ENCODE measurements at places on chromosomes 3 and 15.
A peak's percentile ranks its signal among the peaks of the same experiment; 100 is the strongest.

GRCh38 chr15:63414474-63415120 is 33.0 kb upstream of the CA12 start:
- no peak for DNase-seq

GRCh38 chr15:40843885-40844695 is at the start of gene SPINT1:
Gene SPINT1, plus strand, starts transcription at chr15:40844048. Its CDS starts 507 bp downstream, at chr15:40844555.
- DNase-seq: peak; percentile 74

DNA sequence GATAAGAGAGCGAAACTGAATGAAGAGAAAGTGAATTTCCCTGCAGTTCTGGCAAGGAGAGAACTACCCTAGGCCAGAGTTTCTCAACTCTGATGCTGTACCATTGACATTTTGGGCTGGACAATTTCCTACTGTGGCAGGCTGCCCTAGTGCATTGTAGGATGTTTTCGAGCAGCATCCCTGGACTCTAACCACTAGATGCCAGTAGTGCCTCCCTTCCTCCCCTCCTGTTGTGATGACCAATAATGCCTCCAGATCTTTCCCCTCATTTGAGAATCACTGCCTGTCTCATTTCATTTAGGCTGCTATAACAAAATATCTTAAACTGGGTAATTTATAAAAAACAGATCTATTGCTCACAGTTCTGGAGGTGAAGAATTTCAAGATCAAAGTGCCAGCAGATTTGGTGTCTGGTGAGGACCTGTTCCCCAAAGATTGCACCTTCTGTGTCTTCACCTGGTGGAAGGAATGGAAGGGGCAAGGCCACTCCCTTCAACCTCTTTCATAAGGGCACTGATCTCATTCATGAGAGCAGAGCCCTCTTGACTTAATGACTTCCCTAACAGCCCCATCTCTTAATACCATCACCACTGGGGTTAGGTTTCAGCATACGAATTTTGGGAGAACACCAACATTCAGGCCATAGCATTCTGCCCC is 188.9 kb upstream of the MEIS2 start:
- peak; percentile 50 for DNase-seq

GRCh38 chr3:177652556-177653291 is 455.4 kb upstream of the TBL1XR1 start:
- DNase-seq: no peak

DNA sequence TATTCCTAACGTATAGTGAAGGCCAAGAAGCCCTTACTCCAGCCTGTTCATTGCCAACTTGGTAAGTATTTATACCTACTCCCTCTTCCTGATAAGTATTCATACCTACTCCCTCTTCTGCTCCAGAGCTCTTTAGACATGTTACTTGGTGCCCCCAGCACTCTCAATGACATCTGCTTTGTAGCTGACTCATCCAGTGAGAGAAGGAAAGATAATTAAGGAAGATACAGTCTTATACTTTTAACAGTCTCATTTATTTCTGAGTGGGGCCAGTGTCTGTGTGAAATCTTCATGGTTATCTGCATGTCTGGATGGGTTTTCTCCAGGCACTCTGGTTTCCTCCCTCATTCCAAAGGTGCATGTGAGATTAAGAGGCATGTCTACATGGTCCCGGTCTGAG is 698.7 kb downstream of the FHIT start:
- no peak for DNase-seq

- no peak for DNase-seq
Measured at GRCh38 chr3:54865316-54865715, 62.5 kb downstream of the LRTM1 start.

GRCh38 chr15:88913017-88913849 is at the start of gene MFGE8:
Gene MFGE8, minus strand, starts transcription at chr15:88913379. Its CDS starts 60 bp downstream, at chr15:88913319.
- peak; percentile 94 for DNase-seq

DNA sequence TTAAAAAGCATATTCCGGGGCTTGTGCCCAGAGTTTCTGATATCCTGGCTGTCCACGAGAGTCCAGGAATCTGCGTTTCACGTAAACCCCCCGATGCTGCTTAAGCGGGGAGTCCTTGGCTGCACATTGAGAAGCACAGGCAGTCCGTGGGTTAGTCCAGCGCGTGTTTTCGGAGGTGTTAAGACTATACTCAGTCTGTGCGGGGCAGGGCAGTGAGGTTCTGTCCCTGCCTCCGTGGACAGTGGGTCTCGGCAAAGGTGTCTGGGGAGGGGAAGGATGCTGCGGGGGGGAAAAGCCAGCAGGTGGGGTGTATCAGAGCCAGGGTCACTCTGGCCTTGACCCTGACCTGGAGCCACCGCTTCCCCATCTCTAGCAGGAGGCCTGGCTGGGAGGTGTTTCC is 106.2 kb downstream of the TMEM266 start:
- DNase-seq: no peak

- no peak for DNase-seq
Measured at GRCh38 chr3:85808755-85809154, 850.0 kb downstream of the CADM2 start.

GRCh38 chr3:146187334-146187950 is 26.5 kb upstream of the PLOD2 start:
- DNase-seq: peak; percentile 38

- DNase-seq: no peak
Measured at GRCh38 chr15:58724466-58724865, 25.0 kb downstream of the ADAM10 start.

DNA sequence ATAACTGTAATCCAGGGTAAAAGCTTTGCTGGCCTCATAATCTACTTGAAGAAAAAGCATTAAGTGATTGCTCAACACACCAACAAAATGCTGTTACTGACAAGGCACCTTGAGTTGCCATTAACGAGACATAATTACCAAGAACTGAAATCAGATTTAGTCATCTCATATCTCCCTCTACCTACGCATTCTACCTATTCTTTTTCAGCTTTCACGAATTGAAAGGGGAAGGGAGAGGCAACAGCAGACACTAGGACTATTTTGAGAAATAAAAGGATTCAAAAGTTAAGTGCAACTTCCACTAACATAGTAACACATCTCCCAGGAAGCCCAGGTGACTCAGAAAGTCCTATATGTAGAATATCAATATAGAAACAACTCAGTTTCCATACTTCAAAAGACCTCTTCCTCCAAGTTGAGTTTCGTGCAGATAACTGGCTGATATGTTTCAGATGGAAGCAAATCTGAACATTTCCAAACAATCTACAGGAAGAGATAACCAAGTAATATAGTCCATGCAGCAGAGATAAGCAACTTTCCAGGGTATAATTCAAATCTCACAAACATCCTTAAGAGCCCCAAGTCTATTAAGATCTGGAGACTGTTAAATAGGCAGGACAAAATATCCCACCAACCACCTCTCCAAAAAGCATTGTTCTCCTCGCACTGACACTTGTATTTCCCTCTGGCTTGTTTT is 1.9 kb downstream of the OSBPL10 start:
- DNase-seq: no peak

GRCh38 chr3:111392894-111393398 is 149.1 kb upstream of the CD96 start:
- no peak for DNase-seq

DNA sequence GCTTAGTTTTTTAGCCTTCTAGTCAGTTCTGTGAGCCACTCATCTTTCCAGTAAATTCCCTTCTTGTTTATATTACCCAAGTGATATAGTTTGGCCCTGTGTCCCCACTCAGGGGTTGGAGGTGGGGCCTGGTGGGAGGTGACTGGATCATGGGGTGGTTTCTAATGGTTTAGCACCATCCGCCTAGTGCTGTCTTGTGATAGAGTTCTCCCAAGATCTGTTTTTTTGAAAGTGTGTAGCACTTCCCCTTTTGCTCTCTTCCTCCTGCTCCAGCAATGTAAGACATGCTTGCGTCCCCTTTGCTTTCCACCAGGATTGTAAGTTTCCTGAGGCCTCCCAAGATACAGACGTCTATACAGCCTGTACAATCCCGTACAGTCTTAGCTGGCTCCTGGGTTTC is 53.7 kb upstream of the INO80 start:
- DNase-seq: no peak

DNA sequence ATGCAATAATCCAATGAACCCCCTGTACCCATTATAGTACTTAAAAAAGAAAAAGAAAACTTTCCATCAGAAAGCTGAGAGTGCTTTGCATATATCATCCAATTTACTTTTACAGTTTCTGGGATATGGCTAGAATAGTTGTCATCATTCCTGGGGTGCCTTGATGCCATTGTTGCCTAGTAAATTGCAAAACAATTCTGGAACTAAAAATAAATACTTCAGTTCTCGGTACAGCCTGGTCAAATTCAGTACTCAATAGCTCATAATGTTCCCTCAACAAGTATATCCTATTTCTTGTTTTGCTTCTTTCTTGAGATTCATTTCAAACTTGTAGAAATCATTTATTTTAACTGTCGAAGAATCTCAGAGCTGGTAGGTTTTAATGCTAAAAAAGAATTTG is 334.7 kb upstream of the MDFIC2 start:
- DNase-seq: no peak

- DNase-seq: no peak
Measured at GRCh38 chr15:87365186-87365585, 891.4 kb downstream of the NTRK3 start.

GRCh38 chr15:59282515-59283337 is 76.1 kb downstream of the LDHAL6B start:
- peak; percentile 18 for DNase-seq

DNA sequence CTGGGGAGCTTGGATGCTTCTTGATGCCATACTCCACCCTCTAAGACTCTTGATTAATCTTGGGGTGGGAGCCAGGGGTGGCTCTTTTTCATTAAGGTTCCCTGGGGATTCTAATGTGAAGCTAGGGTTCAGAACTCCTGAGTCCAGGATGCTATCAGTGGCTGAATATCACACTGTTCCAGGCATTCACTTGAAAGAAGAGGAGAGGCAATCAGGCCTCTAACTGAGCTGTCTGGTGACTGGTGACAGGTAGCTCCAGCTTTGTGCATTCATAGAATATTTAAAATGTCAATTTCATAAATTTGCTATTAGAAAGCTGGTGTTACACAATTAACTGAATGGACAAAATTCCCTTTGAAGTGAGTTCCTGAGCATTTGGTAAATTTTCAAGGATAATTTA is 139.0 kb downstream of the CHDH start:
- no peak for DNase-seq

DNA sequence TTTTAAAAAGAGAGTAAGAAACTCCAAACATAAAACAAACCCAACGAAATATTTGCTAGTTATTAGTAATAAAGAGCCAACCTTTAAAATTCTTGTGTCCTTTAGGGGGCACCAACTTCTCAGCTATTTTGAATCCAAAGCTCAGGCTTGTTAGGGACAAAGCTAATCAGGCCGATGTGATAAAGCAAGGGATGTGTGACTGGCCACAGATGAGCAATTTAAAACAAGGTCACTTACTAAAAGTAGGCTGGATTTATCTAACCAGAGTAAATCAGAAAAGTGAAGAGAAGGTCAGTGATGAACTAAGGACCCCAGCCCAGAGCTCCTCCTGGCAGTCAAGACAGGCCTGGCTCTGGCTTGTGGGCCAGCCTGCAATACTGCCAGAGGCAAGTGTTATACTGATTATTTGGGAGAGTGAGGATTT is 108.5 kb downstream of the CYP19A1 start:
- peak; percentile 65 for DNase-seq

DNA sequence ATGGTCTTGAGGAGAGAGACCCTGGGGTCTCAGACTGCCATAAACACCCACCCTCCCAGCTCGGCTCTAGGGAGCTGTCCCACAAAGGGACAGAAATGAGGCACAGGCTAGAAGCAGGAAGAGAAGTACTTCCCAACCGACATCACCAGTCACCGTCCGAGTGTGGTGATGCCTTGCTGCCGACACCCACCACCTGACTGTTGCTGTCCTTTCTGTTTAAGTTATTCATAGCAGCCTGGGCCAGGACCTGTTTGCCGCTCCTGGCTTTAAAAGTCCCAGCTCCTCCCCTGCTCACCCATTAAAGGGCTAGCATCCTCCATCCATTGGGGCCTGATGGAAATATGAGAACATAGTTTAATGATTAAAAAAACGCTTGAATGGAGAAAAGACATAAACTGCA is 13.2 kb upstream of the SPG11 start:
- no peak for DNase-seq

DNA sequence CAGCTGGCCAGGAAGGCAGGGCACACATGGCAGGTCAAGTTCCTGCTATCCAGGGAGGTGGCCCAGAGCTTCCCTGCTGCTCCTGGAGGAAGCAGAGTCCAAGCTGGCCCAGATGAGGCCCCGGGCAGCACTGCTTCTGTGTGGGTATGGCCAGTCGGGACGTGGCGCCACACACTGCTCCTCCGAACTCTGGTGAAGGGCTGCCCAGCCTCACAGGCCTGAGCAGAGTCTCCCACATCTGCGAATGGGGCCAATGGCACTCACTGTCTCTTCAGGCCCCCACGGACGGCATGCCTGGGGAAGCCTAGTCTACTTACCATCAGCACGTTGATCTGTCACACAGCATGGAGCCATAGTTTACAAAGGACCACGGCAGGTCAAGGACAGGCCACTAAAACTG is 2.5 kb upstream of the PLA2G4F start:
- no peak for DNase-seq

DNA sequence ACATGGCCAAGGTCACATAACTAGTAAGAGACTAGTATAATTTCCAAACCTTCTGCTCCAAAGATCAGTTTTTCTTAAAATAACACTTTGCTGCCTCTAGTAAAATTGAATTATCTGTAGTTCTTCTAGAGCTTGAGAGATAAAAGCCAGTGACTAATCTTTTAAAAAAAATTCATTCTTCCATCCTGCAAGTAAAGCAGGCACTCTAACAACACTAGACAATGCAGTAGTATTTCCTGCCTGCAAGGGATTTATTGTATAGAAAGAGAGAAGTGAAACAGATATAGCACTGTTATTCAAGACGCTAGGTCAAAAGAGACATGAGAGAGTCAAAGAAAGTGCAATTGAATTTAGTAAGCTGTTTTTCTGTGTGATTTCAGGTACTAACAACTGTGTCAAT is 159.5 kb upstream of the TBC1D5 start:
- DNase-seq: no peak

DNA sequence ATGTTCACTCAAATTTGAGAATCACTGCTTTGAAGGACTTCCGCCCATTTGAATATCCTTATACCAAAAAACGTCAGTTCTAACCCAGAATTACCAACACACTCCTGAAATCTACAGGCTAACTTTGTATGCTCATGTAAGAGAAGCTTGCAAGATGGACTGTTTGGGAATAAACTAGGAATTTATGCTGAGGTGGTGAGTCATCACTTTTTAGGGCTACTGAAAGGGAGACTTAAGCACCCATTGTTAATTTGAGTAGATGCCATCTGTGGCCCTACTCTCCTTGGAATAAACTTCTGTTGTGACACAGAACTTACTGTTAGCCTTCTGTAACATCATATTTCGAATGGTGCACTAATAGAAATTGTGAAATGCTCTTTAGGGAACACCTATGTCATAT is 74.6 kb downstream of the FGF12 start:
- DNase-seq: no peak

- DNase-seq: no peak
Measured at GRCh38 chr15:89502867-89503595, 6.6 kb upstream of the RHCG start.

GRCh38 chr15:70343961-70344621 is 246.4 kb upstream of the TLE3 start:
- DNase-seq: no peak
